Anterior cingulate cortex (tissue), 58 donors: ENCODE measurements at places on chromosomes 13 and 19.

DNA sequence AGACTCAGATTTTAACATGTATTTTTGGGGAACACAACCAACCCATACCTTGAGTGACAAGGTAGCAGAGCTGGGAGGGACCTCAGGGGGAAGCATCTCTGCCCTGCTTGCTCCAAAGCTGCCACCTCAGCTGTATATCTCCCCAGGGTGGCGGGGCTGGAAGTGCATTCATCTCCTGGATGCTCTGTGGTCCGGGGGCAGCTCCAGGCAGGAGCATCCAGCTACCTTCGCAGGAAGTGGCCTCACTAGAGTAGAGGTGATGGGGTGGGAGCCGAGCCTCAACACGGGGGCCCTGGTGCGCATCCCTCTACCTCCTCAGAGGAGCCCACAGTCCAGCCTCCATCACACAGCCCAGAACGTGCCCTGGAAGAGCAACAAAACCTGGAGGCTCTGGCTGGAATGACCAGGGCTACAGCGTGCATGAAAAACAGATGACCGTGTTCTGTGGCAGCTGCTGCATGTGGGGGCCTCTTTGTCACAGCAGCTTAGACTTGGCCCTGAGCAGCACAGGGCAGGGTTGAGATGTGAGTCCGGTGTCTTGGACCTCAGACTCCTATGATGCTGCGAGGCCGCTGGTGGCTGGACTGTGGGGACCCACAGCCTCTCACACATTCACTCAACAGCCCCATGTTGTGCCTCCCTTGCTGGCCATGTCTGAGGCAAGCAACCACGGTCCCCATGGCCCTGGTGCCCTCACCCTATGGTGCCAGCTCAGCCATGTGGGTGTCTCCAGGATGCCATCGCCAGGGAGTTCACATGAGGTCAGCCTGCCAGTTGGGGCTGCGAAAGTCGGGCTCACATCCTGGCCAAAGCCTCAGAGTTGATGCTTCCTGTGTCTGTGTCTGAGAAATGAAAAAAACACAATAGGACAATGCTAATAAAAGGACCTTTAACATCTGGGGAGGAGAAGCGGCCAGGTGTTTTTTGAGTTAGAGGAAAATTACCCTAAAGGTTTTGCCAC, 17.1 kb upstream of the GAS6 start:
- DNase-seq: no peak

- DNase-seq: no peak
These were observed 1.5 kb upstream of the SLC27A5 start for GRCh38 chr19:58513213-58513693.

GRCh38 chr19:53881482-53882390, at the start of gene PRKCG:
TSS of gene PRKCG (plus strand) at chr19:53882197. CDS start at chr19:53882495, 298 bp downstream.
- DNase-seq: no peak

- no peak for DNase-seq
These were observed 11.9 kb downstream of the SNRPA start for GRCh38 chr19:40762754-40763470.

DNA sequence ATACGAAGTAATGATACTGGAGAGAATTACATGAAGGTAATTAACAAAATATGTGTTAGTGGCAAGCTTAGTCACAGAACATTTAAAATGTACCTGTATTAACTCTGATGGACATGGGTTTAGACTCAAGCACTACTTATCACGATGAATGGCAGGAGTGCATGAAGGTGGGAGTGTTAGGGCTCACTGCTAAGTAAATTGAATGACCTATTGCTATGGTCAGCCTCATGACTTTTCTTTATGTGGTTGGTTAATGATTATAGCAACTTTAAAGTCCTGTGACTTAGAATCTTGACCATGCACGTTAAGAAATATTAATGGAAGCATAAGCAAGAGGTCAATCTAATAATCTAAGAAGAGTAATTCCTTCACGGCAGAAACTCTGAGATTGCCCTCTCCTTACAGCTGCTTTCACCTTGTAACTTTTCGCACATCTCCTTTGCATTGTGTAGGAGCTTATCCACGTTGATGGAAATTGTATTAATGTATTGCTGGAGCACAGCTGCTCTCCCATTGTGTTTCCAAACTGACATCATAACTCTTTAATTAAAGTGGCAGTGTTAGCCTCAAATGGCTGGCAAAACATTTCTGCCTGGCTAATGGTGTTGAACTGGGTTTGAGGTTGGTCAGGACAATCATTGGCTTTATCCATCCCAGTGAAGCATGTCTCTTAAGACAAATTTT, 114.5 kb downstream of the RXFP2 start:
- no peak for DNase-seq

DNA sequence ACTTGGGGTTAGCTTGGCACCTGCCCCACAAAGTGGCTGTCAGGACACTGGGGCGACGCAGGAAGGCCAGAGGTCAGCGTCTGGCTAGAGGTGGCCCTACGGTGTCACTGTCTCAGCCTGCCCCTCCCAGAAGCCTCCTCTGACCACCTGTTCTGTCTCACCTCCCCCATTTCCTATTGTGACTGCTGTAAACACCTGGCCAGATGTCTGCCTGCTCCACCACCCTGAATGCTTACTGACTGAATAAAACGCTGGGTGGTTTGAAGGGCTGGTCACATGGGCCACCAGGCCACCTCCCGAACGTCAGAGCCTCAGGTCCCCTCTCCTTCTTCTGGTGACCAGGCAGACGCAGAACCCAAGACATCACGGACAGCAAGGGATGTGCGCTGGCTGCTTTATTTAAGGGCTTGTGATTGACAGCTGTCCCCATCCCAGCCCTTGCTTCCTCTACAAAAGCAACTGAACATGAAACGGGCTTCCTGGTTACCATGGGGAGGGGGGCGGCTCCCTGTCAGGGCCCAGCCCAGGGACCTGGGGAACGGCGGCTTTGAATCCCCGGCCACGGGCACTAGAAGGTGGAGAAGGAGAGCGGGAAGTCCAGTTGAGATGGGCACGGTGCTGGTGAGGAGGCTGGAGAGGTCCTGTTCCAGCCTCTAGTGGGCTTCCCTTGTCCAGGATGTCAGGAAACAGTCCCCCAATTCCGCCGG, 6.2 kb downstream of the ELOF1 start:
- no peak for DNase-seq

GRCh38 chr13:61670384-61671161, 254.9 kb upstream of the PCDH20 start:
- no peak for DNase-seq

DNA sequence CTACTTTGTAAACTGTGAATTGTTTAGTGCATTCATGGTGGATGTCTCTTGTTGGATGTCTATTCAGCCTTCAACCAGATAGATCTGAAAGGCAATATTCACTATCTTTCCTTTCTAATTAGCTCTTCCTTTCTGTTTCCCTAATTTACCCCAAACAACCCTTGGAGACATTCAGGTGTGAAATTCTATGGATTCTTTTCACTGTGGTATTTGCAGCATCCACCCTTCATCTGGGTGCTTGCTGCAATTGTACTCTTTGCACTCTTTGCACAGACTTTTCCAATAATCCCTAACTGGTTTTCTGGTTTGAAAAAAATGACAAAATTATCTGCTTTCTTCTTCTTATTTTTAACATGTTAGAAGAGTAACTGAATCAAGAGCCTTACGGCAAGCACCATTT, 56.5 kb downstream of the KL start:
- DNase-seq: no peak

DNA sequence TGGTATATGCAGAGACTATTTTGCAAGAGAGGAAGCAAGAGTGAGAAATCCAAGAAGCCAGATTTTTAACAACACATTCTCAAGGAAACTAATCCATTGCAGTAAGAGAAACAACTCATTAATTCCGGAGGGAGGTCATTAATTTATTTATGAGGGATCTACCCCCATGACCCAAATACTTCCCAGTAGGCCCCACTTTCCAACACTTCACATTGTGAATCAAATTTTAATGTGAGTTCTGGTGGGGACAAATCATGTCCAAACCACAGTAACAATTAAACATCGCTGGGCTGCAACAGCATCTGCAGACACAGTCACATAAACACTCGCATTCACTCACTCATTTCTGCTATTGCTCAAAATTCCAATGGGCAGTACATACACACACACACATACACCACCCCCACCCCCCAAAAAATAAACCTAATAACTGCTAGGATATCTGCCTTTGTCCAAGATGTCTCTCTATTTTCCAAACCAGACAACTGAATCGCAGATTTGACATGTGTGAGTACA, 1483.7 kb downstream of the PCDH9 start:
- DNase-seq: no peak

DNA sequence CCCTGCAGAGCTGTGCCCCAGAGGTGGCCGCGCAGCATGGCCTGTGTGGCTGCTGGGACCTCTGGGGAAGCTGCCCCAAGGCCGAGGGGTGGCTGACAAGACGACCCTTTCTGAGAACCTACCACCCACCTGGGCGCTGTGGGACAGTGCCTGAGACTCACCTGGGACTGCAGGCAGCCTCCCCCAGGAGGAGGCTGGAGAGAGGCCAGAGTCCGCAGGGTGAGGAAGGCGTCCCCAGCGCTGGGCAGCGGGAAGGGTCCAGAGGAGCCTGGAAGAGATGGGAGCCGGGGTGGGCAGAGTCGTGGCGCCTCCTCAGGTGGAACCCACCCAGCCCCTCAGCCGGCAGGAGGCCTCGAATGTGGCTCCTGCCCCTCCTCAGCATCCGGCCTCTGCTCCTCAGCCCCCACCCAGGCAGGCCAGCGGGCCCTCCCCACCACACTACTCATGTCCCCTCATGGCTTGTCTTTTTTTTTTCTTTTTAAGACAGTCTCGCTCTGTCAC, 25.3 kb downstream of the CILP2 start:
- no peak for DNase-seq

DNA sequence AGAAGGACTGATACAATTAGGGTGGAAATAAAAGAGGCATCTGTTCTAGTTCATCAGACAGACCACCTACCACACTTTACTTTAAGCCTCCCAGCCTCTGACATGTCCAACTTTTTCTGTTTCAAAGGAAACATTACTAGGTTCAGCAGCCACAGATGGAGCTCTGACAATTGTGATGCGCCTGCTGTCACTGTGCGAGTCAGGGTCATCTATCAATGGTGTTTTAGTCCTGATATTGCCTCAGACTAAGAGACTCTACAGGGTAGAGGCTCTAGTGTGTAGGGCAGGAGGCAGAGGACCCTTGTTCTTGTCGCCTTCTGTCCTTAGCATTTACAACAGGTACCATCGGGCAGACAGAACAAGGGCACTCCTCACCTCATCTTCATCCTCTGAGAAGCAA, 685.0 kb upstream of the SGCG start:
- no peak for DNase-seq

GRCh38 chr13:99859178-99860177, 112.1 kb downstream of the ZIC5 start:
- no peak for DNase-seq

DNA sequence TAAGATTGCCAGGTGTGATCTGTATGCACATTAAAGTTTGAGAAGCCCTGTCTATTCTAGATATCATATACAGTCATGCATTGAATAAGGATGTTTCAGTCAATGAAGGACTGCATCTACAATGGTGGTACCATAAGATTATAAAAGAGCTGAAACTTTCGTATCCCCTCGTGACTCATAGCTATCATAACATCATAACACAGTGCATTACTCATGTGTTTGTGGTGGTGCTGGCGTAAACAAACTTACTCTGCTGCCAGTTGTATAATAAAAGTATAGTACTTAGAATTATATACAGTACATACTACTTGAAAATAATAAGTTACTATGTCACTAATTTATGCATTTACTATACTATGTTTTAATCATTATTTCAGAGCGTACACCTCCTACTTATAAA, 489.3 kb downstream of the GPC6 start:
- no peak for DNase-seq

DNA sequence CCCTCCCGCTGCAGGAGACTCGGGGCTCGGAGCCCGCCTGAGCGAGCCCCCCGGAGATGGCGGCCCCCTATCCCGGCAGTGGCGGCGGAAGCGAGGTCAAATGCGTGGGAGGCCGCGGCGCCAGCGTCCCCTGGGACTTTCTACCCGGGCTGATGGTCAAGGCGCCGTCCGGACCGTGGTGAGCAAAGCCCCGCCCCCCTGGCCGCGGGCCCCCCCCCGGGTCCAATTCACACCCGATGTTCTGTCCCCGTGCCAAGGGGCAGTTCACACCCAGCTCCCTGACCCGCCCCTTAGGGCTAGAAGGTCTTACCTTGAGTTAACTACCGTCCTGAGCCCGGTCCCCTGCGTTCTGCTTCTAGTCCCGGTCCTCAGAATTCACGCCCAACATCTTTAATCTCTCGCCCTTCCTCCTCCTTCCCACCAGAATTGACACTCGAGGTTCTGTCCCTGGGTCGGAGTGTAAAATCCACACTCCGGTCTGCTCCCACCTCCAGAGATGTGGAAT, 1.4 kb downstream of the NPAS1 start:
- no peak for DNase-seq

DNA sequence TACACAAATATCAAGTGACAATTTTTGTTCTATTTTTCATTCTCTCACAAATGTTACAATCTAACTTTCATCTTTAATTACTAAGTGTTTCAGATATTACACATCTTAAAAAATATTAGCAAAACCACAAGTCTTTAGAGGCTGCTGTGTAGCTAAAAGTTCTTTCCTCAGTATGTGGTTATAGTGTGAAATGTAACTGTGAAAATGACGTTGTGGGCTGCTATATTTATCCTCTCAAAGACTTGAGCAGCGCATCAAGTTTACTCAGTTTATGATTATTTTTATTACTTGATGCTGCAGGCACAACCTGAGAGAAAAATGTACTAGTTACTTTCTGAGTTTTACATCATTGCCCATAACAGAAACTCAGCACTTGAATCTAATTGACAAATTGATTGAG, 2860.6 kb upstream of the PCDH20 start:
- DNase-seq: no peak

DNA sequence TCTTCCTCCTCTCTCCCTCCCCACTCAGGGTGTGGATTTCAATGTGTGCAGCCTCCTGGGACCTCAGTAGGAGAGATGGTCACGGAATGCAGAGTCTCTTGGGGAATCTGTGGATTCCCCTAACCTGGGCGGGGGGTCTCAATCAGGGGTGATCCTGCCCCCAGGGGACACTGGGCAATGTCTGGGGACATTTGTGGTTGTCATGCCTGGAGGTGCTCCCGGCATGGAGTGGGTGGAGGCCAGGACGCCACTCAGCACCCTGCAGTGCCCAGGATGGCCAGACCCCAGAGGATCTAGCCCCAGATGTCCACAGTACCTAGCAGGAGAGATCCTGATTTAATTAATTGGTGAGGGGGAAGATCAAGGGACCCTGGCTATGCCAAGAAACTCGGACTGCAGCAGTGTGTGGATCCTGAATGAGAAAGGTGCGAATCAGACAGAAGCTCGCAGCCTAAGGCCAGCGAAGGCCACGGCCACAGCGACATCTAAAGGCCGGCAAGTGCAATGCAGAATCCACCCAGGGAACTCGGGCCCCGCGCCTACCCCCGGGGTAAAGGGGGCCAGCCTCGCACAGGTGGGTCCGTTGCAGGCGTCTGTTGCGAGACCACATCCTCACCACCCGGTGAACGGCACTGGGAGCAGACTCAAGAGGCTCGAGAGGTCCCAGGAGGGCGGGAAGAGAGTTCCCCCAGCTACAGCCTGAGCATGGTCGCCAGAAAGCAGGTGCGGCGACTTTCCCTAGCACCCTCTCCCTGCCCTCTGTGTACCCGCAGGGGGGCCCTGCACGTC, 88.8 kb downstream of the GNG7 start:
- no peak for DNase-seq
